ENCODE measurements at places on chromosomes 5 and 9.

DNA sequence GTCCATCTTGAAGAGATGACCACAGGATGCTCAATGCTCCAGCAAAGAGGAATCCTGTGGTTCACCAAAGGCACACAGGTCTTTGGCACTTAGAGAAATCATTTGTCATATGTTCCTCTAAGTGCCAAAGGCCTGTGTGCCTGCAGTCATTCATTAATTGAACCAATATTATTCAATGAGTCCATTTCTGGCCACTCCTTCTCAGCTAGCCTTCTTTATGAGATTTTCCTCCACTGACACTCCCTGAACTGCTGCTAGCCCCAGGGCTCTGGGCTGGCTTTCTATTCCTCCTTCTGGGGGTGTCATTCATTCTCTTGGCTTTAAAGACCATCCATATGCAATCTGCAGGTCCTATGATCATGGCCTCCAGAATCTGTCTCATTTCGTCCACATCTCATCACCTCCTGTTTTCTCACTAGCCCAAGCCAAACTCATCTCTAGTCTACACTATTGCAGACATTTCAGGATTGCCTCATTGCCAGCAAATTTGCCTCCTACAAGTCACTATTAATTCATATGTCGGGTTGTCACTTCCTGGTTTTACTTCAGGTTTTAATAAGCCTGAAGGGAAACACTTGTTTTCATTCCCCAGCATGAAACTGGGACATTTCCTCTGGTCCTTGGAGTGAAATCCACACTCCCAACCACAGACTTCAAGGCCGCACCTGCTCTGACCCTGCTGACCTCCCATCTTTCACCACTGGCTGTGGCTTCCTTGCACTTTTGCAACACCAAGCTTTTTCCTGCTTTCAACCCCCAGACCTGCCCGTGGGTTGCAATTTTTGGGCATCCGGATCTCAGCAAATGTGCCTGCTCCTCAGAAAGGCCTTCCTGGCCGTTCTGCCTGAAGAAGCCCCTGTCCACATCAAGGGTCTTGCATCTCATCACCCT is 35.1 kb downstream of the KCNIP1 start:
- DNase-seq = no peak

DNA sequence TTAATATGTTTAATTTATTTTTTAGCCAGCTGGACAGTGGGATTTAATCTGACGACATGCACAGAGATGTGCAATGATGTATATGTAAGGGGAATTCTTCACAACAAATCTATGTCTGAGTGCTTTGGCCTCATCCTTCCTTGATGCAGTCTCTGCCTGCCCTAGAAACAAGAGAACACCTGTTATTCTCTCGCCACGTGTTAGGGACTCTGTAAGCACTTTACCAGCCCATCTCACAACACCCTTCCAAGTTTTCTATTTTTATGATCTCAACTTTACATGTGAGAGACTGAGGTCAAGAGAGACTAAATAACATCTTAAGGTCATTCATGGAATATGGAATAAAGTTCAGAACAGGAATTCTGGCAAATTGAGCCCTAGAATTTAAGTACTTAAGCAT is 123.0 kb upstream of the GAS1 start:
- DNase-seq = no peak

DNA sequence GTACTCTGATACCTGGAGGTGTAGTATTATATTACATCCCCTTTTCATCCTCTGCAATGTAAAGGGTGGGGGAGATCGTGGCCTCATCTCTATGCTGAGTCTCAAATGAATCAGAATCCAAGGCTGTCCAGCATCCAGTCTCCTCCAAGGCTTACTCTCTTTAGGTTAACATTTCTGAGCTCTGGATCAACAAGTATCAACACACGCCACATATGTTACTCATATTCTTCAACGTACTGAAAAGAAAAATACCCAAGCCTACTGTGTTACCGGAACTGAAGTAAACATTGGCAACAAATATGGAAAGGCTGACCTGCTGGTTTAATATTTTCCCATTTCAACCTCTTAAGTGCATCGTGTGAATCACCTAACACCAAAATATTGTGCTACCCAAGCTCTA is 241.8 kb downstream of the GAS1 start:
- DNase-seq = no peak

DNA sequence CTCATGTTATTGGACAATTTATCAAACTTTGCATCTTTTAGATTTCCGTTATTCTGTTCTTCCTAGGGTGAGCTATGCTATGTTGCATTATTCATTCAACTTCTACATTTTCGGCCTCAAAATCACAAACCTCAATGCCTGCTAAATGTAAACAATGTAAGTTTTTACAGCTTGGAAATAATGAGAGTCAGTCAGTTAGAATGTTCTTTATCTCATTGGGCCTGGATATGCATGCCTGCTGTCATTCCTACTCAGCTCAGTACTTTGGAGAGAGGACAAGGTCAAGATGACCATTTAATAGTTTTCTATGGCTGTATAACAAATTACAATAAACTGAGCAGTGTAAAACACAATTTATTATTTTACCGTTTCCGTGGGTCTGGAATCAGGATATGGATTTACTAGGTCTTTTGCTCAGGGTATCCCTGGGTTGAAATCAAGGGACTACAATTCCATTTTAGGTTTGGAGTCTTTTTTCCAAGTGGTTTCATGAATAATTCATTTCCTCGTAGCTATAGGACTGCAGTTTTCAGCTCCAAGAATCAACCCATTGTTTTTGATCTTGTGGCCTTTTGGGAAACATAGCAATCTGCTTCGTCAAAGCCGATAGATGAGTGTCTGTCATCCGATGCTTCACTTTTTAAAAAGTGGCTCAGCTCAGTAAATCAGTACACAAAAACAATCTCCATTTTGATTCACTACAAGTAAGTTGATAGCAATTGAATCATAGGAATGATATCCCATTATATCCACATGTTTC is 1143.2 kb upstream of the CDH6 start:
- no peak for DNase-seq

DNA sequence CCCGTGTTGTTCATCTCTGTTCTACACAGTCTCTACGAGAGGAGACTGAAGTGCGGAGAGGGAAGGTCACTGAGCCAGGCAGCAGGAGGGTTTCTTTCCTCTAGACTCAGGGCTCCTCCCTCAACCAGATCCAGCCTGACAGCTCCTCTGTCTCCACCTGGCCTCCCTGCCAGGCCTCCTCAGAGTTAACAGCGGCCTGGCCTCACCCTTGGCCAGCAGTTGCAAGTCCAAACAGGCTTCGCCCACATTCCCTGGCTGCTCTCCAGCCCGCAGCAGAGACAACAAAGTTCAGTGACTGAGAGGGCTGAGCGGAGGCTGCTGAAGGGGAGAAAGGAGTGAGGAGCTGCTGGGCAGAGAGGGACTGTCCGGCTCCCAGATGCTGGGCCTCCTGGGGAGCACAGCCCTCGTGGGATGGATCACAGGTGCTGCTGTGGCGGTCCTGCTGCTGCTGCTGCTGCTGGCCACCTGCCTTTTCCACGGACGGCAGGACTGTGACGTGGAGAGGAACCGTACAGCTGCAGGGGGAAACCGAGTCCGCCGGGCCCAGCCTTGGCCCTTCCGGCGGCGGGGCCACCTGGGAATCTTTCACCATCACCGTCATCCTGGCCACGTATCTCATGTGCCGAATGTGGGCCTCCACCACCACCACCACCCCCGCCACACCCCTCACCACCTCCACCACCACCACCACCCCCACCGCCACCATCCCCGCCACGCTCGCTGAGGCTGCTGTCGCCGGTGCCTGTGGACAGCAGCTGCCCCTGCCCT is at the start of gene HRCT1:
Gene HRCT1 (plus strand): TSS at position 291 of the 768 bp plus-strand sequence. CDS start 86 bp downstream, at position 377.
- peak; percentile 94 for DNase-seq

DNA sequence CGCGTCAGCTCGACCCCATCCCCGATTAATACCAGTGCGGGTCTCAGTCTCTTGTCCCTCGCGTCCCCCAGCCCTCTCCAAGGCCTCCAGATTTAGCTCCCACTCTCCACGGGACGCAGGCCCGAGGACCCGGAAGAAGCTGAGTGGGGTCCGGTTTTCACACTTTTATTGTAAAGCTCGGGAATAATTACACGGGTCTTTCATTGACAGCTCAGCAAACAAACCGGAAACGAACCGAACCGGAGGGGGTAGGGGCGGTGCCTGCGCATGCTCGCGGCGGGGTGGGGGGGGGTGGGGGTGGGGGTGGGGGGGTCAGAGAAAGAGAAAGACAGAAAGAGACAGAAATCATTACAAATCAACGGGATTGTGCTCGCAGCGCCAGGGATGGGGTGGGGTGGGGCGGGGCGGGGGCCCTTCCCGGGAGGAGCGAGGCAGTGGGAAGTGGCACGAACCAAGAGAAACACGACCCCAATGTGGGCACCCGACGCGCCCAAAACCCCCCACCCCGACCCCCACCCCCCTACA is 27.9 kb downstream of the PCDH1 start:
- no peak for DNase-seq

GRCh38 chr9:133521122-133522072 is 3.4 kb downstream of the MYMK start:
- no peak for DNase-seq

Measured in HS-27A (cell line).